ENCODE measurements at places on chromosomes 2 and 18.

DNA sequence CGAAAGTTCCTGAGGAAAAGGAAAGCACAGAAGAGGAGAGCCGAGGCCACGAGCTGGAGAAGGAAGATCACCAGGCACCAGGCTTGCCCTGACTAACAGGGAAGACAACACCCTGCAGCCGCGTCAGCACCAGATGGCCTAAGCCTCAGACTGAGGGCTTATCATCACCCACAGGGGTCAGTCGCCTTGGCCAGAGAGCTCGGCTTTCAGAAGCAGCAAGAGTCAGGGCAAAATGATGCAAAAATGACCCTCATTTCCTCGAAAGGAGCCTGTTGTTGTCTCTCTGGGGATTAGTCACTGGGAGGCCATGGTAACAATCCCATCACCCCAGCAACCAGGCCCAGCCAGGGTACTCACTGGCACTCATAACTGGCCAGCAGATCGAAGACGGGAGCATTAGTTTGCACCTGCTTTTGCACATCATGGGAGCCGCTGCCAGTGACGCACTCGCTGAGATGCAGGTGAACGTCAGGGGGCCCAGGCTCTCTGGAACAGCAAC is 42.7 kb upstream of the ZFP36L2 start:
- no peak for DNase-seq

DNA sequence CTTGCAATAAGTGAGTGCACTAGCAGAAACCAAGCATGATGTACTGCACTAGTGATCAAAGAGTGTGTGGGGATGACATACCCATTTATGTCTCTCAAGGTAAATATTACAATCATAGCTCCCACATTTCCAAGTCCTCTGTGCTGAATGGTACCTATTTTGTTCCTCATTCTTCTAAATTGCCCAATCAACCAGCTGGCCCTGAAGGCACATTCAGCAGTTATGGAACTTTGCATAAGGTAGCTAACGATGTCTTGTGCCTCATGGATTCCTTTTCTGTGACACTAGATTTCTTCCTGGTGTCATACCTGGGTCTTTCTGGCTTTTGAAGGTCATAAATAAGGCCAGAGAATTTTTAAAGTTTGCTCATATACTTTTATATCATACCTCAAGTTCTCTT is 963.0 kb downstream of the SLC4A3 start:
- DNase-seq = no peak

DNA sequence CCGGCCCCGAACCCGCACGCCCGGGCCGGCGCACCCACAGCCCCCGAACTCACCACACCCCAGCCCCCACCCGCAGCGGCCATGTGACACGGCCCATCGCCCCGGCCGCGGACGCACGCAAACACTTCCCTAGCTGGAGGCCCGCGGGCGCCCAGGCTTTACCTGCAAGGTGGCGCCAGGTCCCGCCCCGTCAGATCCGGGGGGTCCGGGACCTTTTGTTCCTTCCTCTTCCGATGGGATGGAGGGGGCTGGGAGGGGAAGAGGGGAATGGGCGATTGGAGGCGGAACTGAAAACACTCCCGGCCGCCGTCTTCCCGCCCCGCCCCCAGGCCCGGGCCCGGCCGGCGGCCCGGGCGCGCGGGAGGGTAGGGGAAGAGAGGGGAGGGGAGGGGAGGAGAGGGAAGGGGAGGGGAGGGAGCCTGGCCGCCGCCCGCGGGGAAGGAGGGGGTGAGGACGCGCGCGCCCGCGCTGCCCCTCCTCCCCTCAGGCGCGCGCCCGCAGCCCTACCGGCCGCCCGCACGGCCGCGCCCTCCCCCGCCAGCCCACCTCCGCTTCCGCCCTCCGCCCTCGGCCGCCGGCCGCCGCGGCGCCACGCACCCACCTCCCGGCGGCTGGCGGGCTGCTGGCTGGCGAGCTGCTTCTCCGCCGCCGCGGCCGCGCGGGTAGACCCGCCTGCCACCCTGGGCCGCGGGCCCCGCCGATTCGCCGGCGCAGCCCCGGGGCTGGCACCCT is at the start of gene SMAD2:
SMAD2 (minus strand) TSS at position 461 of the 732 bp plus-strand sequence. CDS start 33,903 bp downstream, outside the sequence.
- DNase-seq = no peak

GRCh38 chr18:59420244-59420643 is 61.2 kb upstream of the LMAN1 start:
- no peak for DNase-seq

DNA sequence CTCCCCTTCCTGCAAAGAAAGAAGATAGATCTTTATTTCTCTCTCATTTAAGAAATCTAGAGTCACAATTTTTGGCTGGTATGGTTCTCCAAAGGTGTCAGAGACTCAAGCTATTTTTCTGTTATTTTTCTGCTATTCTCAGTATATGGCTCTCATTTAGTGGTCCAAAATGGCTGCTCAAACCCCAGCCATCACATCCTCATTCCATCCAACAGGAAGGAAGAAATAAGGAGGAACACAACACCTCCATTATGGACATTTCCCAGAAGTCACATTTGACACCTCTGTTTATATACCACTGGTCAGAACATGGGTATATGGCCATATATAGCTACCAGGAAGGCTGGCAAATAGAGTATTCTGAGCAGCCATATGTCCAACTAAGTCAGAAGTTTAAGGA is 7.4 kb upstream of the DDX1 start:
- DNase-seq = no peak

GRCh38 chr2:70024284-70024683 is 62.9 kb upstream of the ASPRV1 start:
- no peak for DNase-seq

GRCh38 chr2:1991706-1992245 is 247.5 kb upstream of the PXDN start:
- no peak for DNase-seq

DNA sequence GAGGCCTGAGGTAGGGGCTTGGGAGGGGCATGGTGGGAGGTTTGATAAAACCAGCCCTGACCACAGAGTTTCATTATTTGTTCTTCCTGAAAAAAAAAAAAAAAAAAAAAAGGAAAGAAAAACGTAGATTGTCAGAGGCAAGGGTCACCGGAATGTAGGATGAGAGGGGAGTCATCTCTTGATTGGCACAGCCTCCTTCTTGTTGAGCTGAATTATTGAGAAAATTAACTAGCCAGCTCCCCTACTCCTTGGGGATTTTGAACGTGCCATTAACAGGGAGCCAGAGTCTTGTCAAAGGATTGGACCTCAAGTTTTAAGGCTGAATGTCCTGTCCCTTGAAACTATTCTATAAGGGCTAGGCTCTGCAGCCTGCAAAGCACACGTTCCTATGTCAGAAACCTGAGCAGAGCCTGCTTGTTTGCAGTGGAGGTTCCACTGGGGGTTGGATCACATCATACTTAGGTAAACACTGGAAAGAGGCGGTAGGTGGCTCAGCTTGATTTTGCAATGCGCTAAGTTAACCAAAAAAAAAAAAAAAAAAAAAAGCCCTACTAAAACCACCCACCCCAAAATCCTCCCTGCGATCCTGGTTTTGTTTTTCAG is 2.3 kb downstream of the INHBB start:
- DNase-seq = no peak

DNA sequence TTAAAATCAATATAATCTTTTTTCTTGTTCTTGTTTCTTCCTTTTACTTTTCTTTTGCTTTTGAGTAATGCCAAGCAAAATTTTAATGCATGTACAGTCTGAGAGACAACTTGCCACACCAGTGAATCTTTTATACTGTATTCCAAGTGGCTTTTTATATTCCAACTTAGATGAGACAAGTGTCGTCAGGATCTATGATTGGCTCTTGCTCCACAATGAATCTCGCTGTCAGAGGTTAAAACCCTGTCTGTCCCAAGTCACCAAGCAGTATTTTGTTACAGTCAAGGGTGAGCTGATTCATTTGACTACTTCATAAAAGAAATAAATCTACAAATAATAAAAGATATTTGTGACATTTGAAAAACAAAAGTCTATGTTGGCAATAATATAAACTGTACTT is at the start of gene MSTN:
MSTN (minus strand) TSS at position 129 of the 400 bp plus-strand sequence. CDS start 133 bp downstream, outside the sequence.
- no peak for DNase-seq

GRCh38 chr2:212752730-212753351 is 214.2 kb upstream of the ERBB4 start:
- DNase-seq = no peak

- DNase-seq = no peak
These were observed 50.2 kb upstream of the EML4 start for GRCh38 chr2:42118754-42119569.

- DNase-seq = no peak
These were observed 26.8 kb downstream of the SMAD7 start for GRCh38 chr18:48923746-48924629.

DNA sequence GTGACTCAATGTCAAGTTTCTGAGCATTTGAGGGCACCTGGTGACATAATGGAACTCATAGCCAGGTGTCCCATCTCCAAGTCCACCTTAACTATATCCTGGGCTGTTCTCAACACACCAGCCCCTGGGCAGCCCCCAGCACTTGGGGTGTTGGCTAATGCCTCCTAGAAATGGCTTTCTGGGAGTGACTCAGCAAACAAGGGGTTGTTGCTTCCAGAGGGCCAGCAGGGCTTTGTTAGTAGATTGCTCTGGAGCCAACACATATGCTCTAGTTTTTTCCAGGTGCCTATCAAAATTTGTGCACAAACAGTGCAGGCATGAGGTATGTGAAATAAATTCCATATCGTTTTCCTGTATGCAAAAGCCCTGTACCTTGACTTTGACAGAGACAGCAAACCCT is 448.4 kb downstream of the SLC4A3 start:
- DNase-seq = no peak

DNA sequence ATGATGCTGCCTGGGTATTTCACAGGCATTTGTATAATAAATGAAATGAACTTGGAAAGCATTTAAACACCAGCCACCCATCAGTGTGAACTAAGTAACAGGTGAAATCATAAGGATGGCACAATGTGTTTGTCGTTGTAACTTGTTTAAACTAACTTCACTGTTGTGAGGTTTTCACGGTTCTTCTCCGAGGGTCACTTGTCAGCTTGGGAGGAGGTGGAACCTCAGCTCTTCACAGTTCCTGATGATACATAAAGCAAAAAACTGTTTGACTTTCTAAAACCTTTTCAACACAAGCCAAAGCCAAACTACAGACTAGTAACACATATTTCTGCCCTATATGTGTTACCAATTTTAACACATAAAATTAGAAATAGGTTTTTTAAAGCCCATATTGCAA is 13.1 kb downstream of the TMEM18 start:
- no peak for DNase-seq

- DNase-seq = no peak
These were observed 782 bp downstream of the MTA3 start for GRCh38 chr2:42569116-42569711.

DNA sequence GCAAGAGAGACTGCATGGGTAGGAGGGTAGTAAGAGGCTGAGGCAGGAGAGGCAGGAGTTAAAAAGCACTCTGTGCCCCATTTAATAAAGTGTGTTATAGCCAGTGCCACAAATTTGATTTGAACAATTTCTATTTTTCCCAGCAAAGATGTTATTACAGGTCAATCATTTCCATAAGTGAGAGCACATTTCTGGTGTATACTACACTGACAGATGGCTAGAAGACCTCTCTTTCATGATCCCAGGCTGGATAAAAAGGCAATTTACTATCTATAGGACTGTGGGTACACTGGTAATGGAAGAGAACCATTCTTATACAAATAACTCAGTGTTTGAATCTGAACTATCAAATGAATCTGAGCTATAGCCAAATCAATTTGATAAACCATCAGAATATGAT is 176.2 kb downstream of the FSHR start:
- DNase-seq = no peak

GRCh38 chr2:166491461-166491860 is 2.6 kb downstream of the SCN7A start:
- DNase-seq = no peak

DNA sequence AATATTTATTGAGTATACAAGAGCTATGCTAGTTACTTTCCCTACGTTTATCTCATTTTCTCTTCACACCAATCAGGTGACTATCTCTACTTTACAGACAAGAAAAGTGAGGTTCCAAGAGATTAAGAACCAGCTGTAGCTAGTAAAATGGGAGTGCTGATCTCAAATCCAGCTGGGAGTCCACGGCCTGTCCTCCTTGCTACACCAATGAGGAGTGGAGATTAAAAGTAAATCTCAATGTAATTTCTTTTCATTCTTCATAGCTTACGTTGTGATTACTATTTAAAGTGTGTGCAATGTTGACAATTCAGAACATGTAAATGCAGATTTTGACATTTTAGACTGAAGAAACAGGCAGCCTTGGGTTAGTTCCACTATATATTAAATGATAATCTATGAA is 53.9 kb upstream of the NRP2 start:
- no peak for DNase-seq

DNA sequence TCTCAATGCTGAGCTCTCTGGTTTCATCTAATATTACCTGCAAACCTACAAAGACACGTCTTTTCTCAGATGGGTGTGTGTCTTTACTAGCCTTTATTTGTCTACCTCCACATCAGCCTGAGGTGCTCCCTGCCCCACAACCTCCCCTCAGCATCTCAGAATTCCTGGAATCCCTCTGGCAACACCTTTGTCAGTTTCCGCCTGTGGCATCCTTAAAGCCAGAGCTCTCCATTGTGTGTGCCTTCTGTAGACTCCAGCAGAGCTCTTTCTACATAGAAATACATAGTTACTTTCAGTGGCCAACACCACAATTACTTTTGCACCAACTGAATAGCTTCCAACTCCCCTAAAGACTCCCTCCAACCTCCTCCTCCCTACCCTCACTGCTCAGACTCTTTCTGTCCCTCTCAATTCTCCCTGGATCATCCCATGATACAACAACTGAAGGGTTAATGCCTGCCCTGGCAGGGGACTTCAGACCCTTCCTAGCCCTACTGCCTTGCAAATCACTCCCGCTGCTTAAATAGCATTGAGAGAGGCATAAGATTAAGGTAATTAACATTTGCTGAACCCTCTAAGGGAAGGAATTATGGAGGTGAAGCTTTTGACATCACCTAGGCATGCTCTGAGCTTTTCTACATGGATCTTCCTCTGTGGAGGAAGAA is 39.6 kb upstream of the RMDN2 start:
- DNase-seq = no peak
